Daoy (cell line): ENCODE measurements at places on chromosomes 2 and 18.

- no peak for DNase-seq
These were observed 1430.4 kb upstream of the ACVR2A start for GRCh38 chr2:146414456-146414855.

GRCh38 chr2:45909677-45910191, 258.3 kb downstream of the PRKCE start:
- no peak for DNase-seq

DNA sequence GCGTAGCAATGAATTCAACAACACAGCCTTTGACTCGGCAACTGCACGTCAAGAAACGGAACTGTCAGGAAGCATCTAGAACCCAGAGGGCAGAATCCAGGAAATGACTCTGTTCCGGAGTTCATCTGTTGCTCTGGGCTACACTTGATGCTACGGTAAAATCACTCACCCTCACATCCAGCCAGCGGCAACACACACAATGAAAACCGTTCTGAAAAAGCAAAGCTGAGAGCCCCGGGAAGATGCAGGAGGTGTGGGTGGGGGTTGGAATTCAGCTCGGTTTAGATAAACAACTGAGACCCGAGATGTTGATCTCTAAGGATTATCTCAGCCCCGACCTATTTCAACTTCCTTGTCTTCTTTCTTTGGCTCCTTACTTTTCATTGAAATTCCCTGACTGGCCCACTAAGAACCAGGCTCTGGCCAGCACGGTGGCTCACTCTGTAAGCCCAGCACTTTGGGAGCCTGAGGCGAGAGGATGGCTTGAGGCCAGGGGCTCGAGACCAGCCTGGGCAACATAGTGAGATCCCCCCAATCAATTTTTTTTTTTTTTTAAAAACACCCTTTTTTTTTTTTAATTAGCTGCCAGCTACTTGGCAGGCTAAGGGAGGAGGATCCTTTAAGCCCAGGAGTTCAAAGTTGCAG, 13.3 kb upstream of the RAB17 start:
- DNase-seq: peak; percentile 64

- no peak for DNase-seq
These were observed 95.9 kb upstream of the SCG2 start for GRCh38 chr2:223697892-223698645.
